ENCODE measurements at places on chromosomes 12 and 14. TPM values are rescaled to one million over a fixed set of nuclear protein-coding genes. Genes with fewer than 3 reads are reported as not detected.

TMEM179 gene
- total RNA-seq: not detected

INF2 gene
- total RNA-seq: 51.5 TPM

MAP3K12 gene
- 16.4 TPM for total RNA-seq

RAD9B gene
- 0.48 TPM for total RNA-seq

TAS2R8 gene
- 0.48 TPM for total RNA-seq

ITGB7 gene
- total RNA-seq: 2.9 TPM

CMA1 gene
- 7.2 TPM for total RNA-seq

RAB15 gene
- 17.7 TPM for total RNA-seq

DNA sequence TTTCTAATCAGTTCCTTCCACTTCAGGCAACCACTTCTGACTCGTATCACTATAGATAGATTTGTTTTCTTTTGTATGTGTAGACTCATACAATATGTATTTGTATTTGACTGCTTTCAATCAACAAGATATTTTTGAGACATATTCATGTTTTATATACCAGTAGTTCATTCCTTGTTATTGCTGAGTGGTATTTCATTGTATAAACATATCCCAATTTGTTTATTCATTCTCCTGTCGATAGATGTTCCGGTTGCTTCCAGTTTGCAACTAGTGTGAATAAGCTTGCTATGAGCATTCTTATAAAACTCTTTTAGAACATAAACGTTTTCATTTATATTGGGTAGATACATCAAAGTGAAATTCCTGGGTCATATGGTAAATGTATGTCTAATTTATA lies 119.2 kb downstream of the FIGNL2 start:
- H3K4me3 ChIP-seq: no peak overlapping the region
- H3K4me1 ChIP-seq: no peaks in the 10 kb centered on the region
- H3K27ac ChIP-seq: no peak overlapping the region
- H3K36me3 ChIP-seq: no peaks in the 10 kb centered on the region

DNA sequence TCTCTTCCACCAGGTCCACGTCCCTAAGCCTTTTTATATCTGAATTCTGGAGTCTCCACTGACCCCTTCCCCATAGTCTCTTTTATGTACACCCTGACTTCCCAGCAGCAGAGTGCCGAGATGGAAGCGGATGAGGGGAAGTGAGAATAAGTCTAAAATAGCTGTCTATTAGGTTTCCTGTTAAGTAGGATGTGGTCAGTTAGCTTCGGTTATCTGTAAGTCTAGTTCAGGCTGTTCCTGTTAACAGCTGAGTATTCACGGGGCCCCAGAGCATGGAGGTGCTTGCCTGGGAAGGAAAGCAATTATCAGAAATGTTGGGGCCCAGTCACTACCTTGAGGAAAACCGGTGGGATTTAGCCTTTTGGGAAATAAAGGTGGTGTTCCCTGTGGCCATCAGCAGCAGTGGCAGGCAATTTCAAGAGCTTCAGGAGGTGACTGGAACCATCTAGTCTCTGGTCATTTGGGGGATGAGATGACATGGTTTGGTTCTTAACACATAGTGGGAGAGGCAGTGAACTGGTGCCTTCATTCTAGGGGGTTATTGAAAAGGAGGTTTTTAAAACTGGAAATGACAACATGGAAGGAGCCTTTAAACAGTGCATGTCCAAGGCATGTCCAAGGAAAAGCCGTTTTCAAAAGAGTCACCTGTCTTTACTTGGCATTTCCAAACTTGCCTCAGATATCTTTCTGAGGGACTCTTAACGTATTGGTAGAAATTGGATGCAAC lies 21.8 kb downstream of the CHST11 start:
- H3K36me3 ChIP-seq: no peaks in the 10 kb centered on the region
- DNase-seq: no peak
- no peak overlapping the region for H3K27ac ChIP-seq
- H3K4me1 ChIP-seq: no peaks in the 10 kb centered on the region
- H3K4me3 ChIP-seq: no peak overlapping the region
- no peaks in the 10 kb centered on the region for H3K27me3 ChIP-seq

DNA sequence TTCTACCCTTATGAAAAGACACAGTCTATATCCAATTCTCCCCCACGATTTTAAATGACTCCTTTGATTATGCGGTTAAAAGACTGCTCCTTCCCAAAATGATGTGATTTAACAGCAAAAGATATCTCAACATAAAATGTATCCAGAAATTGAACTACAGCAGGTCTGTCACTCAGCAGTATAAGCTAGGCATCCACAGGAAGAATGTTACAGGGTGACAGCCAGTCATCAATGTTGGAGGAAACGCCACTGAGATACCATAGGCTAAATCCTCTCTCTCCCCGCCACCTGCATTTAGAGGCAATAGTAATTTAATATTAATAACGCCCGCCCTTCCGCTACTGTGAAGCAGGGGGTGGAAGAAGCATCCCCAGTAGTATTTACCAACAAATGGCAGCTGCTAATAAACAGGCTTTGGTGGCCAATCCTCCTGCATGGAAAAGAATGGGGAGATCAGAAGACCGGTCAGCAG lies 613 bp downstream of the RECQL start:
- H3K36me3 ChIP-seq: no peaks in the 10 kb centered on the region
- peak overlapping the region; percentile 93 for H3K4me3 ChIP-seq
- H3K4me1 ChIP-seq: no peaks in the 10 kb centered on the region
- peak overlapping the region; percentile 87 for H3K27ac ChIP-seq
- DNase-seq: no peak

GRCh38 chr12:121975021-121975420 lies 46.7 kb upstream of the BCL7A start:
- no peak overlapping the region for H3K4me3 ChIP-seq
- no peaks in the 10 kb centered on the region for H3K27me3 ChIP-seq
- no peaks in the 10 kb centered on the region for H3K36me3 ChIP-seq

GRCh38 chr12:106064721-106065021 lies 74.1 kb downstream of the NUAK1 start:
- H3K4me3 ChIP-seq: no peak overlapping the region
- no peaks in the 10 kb centered on the region for H3K36me3 ChIP-seq
- no peak for DNase-seq

DNA sequence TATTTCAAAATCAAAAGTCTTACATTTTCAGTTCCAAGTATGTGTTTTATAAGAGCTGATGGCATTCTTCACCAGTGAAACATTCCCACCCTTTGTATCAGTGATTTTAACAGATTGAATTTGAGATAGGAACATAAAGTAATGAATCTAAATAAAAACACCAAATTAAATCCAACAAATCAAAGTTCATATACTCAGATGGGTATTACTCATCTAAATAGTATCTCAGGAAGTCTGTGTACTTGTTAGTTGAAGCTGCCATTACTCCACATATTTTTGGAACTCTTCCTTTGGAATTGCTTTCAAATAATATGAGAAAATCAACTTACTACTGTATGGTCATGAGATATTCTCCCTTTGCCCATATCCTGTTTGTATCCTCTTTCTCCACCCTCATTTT lies 89.1 kb downstream of the MIA2 start:
- no peaks in the 10 kb centered on the region for H3K4me1 ChIP-seq
- H3K4me3 ChIP-seq: no peak overlapping the region
- no peaks in the 10 kb centered on the region for H3K27me3 ChIP-seq
- no peak for DNase-seq
- no peak overlapping the region for H3K27ac ChIP-seq

DNA sequence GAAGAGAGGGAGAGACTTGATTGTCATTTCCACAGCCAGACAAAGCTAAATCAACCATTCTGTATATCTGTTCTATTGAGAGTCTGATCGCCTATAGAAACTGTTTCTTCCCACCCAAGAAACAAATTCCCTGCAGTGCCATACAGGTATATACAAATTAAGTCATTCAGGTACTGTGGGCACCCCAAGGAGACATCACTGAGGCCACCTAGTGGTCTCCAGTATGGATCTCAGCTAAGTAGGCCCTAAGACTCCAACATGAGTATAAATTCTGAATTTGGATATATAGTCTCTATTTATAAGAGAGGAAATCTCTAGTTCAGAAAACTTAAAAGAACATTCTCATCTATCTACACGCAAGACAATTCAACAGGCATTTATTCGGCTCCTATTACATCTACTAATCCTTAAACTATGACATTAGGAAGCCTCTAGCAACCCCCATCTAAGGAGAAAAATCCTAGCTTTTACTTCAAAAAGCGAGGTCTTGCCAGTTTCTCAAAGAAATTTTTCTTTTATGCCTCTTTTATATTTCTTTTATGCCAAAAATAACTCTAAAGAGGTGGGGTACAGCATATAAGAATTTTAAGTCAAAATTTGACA lies 62.6 kb downstream of the DCAF5 start:
- no peaks in the 10 kb centered on the region for H3K36me3 ChIP-seq
- DNase-seq: no peak
- H3K27me3 ChIP-seq: no peaks in the 10 kb centered on the region
- H3K4me3 ChIP-seq: no peak overlapping the region
- peaks cover 21% of the 10 kb centered on the region for H3K4me1 ChIP-seq

GRCh38 chr14:60565211-60565610 lies 56.3 kb downstream of the SIX6 start:
- peak overlapping the region; percentile 38 for H3K27ac ChIP-seq
- H3K4me1 ChIP-seq: no peaks in the 10 kb centered on the region
- no peaks in the 10 kb centered on the region for H3K27me3 ChIP-seq

- H3K4me3 ChIP-seq: no peak overlapping the region
- H3K27me3 ChIP-seq: no peaks in the 10 kb centered on the region
- no peaks in the 10 kb centered on the region for H3K4me1 ChIP-seq
- H3K36me3 ChIP-seq: no peaks in the 10 kb centered on the region
- no peak overlapping the region for H3K27ac ChIP-seq
Measured at GRCh38 chr12:32903318-32903717, 6.7 kb upstream of the PKP2 start.

- H3K27me3 ChIP-seq: no peaks in the 10 kb centered on the region
- H3K4me3 ChIP-seq: no peak overlapping the region
- no peaks in the 10 kb centered on the region for H3K36me3 ChIP-seq
- no peaks in the 10 kb centered on the region for H3K4me1 ChIP-seq
- no peak overlapping the region for H3K27ac ChIP-seq
- DNase-seq: peak; percentile 24
Measured at GRCh38 chr12:51421266-51421884, 3.3 kb upstream of the SLC4A8 start.

- no peaks in the 10 kb centered on the region for H3K27me3 ChIP-seq
- no peaks in the 10 kb centered on the region for H3K36me3 ChIP-seq
- no peak overlapping the region for H3K4me3 ChIP-seq
- no peak for DNase-seq
- H3K27ac ChIP-seq: no peak overlapping the region
Measured at GRCh38 chr12:117662220-117662619, 300.8 kb upstream of the NOS1 start.

GRCh38 chr12:32106517-32107358 lies at the start of gene BICD1:
Gene BICD1 (plus strand): TSS chr12:32106847. CDS start chr12:32107332, 485 bp downstream.
- peak within 1 kb of the TSS; percentile 80 for H3K4me3 ChIP-seq
- peak; percentile 73 for DNase-seq

DNA sequence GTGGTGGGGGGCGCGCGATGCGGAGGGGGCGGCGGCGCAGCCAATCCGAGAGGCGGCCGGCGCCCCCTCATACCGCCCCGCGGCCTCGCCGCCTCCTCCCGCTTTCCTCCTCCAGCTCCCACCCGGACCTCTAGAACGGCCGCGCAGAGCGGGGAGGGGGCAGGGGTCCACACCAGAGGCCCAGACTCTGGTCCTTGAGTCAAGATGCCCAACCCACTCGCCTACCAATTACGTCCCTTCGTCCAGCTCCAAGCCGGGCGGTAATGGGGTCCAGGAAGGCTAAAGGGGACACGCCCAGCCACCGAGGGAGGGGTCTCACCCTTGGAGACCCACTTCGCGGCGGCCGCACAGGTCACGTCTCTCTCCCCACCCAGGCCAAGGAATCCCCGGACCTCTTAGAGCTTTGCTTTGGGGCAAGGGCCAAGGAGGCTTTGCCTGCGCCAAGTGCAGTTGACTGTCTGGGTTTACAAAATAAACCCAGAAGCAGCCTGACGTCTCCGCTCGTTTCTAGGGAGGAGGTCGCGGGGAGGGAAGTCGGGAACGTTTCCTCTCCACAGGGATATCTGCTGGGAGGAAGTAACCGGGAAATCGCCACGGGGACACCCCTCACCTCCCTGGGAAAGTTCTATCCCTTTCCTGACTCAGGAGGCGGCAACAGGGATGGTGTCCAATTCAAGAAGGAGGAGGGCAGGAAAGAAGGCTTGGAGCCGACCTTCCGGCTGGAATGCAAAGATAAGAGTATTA lies 394 bp upstream of the AMIGO2 start:
- H3K4me1 ChIP-seq: no peaks in the 10 kb centered on the region
- peak; percentile 68 for DNase-seq
- no peaks in the 10 kb centered on the region for H3K36me3 ChIP-seq
- peak overlapping the region; percentile 74 for H3K4me3 ChIP-seq

GRCh38 chr14:74763803-74764531 lies 851 bp downstream of the YLPM1 start:
- H3K27ac ChIP-seq: peak overlapping the region; percentile 95
- H3K36me3 ChIP-seq: no peaks in the 10 kb centered on the region
- DNase-seq: no peak
- H3K27me3 ChIP-seq: no peaks in the 10 kb centered on the region
- H3K4me3 ChIP-seq: peak overlapping the region; percentile 99

- no peak overlapping the region for H3K4me3 ChIP-seq
- no peak overlapping the region for H3K27ac ChIP-seq
- DNase-seq: no peak
- no peaks in the 10 kb centered on the region for H3K36me3 ChIP-seq
- no peaks in the 10 kb centered on the region for H3K4me1 ChIP-seq
- H3K27me3 ChIP-seq: no peaks in the 10 kb centered on the region
Measured at GRCh38 chr14:80615831-80616230, 325.7 kb downstream of the CEP128 start.

GRCh38 chr12:14283489-14284144 lies 81.9 kb upstream of the ATF7IP start:
- no peaks in the 10 kb centered on the region for H3K36me3 ChIP-seq
- no peaks in the 10 kb centered on the region for H3K4me1 ChIP-seq
- DNase-seq: no peak
- no peaks in the 10 kb centered on the region for H3K27me3 ChIP-seq
- H3K4me3 ChIP-seq: no peak overlapping the region

- no peaks in the 10 kb centered on the region for H3K4me1 ChIP-seq
- peaks cover 22% of the 10 kb centered on the region for H3K36me3 ChIP-seq
- H3K27me3 ChIP-seq: no peaks in the 10 kb centered on the region
- no peak overlapping the region for H3K4me3 ChIP-seq
- DNase-seq: no peak
Measured at GRCh38 chr14:101985957-101986356, 21.6 kb downstream of the DYNC1H1 start.

DNA sequence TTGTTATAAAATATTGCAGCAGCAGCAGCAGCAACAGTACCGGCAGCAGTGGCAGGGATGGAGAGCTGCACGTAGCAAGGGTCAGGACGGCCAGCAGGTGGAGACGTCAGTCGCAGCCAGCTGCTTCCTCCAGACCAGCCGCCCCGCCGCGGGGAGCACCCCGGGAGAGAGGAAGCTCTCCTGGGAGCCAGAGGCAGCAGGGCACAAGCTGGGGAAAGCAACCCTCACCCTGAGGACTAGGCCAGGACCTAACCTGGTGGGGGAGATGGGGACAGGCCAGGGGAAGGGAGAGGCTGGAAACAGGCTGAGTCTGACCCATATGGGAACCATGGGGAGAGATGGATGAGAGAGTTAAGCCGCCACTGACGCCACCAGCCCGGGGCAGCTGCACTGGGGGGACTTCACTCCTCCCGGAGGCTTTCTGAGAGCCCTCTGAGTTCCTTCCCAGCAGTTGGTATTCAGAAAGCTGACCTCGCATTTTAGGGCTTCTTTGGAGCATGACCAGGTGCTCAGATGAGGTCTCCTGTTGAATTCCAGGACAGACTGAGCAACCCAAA lies 56.3 kb downstream of the SPTB start:
- no peak overlapping the region for H3K4me3 ChIP-seq
- DNase-seq: peak; percentile 77
- H3K27ac ChIP-seq: no peak overlapping the region

GRCh38 chr12:88520436-88520820 lies 59.8 kb downstream of the KITLG start:
- H3K27ac ChIP-seq: no peak overlapping the region
- H3K4me1 ChIP-seq: no peaks in the 10 kb centered on the region
- H3K4me3 ChIP-seq: no peak overlapping the region
- H3K36me3 ChIP-seq: no peaks in the 10 kb centered on the region
- no peaks in the 10 kb centered on the region for H3K27me3 ChIP-seq
